Stimulated activated CD8-positive, alpha-beta memory T cell treated with anti-CD3 and anti-CD28 coated beads, Interleukin-7, amount 100 ng/mL, for 1 hour (primary cell): ENCODE measurements at places on chromosomes 16 and 17.

DNA sequence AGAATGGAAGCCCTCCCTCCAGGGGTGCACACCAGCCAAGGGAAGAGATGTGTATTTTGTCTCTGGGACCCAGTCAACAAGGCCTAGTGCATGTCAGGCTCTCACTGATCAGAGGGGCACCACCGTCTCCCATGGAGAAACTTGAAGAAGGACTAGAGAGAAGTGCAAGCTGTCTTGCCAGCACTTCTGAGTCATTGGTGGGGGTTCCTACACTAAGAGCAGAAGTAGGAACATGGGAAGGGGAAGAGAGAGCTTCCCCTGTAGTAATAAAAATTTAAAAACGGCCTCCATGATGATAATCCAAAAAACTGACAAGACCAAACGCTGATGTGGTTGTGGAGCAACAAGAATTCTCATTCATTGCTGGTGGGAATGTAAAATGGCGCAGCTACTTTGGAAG lies 46.3 kb downstream of the DYNLRB2 start:
- DNase-seq, result no peak

DNA sequence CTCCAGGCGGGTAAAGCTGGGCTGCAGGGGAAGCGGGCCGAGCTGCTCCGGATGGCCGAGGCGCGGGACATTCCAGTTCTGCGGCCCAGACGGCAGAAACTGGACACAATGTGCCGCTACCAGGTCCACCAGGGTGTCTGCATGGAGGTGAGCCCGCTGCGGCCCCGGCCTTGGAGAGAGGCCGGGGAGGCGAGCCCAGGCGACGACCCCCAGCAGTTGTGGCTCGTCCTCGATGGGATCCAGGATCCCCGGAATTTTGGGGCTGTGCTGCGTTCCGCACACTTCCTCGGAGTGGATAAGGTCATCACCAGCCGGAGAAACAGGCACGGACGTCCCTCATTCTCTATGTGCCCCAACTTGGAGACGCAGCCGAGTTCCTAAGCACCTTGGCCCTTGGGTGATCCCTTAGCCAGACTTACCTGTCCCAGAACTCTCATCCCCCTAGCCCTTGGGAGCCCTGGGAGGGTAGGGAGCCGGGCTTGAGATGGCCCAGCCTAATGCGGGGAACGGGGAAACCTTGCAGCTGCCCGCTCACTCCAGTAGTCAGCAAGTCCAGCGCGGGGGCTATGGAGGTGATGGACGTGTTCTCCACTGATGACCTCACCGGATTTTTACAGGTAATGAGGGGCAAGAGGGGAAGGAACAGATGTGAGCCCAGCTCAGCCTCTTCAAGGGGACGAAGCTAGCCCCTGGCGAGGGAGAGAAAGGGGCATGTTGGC lies 806 bp downstream of the MRM1 start:
- DNase-seq, result no peak

- no peak for DNase-seq
These were observed 424.7 kb downstream of the CDH13 start for GRCh38 chr16:83051451-83051850.

- no peak for DNase-seq
These were observed 25.5 kb downstream of the SERPINF1 start for GRCh38 chr17:1787301-1787902.

DNA sequence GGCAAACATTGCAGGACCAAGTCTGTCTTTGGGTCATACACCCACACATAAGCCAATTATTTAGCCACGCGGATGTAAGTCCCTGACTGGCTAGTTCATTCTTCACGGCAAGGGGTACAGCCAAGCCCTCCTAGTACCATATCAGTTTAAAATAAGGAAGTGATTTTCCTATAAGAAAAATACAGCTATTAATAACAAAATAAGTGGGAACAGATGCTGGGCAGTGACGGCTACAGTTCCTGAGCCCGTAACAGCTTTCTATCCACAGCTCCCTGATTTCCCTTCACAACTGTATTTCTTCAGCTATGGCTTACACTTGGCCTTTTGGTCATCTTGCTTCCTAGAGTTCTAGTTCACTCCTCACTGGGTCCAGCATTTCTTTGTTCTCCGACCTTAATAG lies 542.4 kb upstream of the C16orf82 start:
- DNase-seq, result no peak

- no peak for DNase-seq
These were observed 837 bp upstream of the PER1 start for GRCh38 chr17:8153031-8153451.

DNA sequence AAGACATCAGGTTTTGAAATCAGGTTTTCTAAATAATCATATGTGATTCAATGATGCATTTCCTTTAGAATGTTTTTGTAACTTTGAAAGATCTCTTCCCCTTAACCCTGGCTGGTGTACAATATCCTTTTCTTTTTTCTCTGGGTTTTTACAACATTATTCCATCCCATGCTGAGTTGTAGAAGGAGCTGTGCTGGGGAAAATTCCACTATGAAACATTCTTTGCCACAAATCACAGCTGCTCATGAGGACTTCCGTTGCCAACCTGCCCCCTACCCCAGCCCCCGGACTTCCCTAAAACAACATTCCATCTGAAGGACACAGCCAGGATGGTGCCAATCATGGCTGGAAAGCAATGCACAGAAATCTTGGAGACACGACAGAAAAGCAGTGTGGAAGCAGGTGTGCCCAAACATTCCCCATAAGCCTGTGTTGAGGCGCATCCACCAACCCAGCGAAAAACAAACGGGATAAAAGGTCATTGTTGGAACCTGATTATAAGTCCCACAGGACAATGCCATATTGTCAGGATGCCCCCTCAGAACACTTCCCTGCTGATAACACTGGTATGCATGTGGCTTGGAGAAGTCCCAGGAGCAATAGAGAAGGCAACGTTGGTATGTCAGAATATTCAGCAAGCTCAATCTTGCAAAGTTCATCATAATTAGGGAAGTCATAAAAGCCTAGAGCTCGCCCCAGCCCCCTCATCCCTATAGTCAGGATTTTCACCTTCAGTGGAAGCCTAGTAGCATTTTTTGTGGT lies 475.0 kb downstream of the HS3ST3B1 start:
- DNase-seq, result no peak

DNA sequence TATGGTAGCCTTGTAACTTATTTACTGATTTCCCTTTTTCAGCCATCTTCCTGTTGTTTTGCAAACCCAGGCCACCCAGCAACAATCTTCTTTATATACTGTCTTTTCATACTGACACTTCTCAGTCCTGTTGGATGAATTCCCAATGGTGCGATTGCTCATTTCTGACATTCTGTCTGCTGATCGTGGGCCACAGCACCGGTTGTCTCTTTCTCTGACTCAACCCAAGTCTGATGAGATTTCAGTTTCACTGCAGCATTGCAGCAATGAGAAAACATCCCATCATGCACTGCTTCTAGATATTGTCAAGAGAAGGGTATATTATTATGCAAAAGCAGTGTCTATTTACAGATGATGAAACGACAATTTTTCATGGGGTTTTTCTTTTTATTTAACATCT lies 349.2 kb upstream of the HSBP1 start:
- no peak for DNase-seq

DNA sequence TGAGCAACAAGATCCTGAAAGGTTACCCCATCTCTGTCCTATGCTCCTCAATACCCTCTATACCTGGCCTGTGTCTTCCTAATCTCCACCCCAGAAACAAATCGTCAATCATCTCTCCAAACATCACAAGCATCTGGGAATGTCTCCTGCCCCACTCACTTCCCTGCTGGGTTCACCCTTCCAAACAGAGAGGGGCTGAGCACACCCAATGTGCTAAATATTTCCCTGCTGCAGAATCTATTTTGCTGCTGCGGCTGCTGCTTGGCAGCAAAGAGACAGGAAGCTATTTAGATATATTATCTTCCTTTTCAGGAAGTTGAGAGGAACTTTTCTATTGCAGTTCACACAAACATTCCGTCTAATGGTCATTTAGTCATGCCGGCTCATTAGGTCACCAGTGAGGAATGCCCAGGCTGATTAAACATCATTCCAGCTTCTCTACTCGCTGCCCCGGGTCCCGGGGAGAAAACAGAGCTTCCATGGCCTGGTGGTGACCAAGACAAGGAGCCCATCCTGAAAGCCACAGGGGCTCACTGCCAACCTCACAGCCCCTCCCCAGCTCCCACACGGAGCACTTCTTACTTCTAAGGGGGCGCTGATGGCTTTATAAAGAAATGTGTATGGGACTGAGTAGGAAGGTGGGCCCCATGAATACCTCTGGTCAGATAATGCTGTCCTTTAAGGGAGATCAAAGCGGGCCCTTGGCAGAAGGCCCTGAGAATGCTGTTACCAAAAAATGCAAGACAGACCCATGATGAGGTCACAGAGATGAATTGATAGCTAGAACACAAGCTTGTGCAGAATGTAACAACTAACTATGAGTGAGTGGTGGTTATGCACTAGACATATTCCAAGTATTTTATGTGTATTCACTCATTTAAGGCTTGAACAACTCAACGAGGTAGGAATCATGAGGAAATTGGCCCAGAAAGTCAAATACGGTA lies 218.3 kb downstream of the SOX9 start:
- no peak for DNase-seq

DNA sequence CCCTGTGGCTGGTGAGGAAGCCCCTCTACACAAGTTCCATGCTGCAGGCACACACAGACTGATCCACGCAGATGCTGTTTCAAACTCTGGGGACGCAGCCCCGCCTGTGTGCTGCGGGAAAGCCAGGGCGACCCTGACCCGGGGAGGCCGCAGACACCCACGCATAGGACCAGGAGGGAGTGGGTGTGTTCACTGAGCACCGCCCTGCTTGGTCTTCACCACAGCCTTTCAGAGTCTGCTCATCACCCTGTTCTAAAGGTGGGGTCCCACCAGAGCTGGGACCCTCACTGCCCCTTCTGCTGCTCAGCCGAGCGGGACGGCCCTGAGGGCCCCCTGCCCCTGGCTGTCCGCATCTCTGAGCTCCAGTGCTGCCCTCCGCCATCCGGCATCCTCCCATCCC lies 7.5 kb downstream of the TSPAN10 start:
- DNase-seq, result no peak

DNA sequence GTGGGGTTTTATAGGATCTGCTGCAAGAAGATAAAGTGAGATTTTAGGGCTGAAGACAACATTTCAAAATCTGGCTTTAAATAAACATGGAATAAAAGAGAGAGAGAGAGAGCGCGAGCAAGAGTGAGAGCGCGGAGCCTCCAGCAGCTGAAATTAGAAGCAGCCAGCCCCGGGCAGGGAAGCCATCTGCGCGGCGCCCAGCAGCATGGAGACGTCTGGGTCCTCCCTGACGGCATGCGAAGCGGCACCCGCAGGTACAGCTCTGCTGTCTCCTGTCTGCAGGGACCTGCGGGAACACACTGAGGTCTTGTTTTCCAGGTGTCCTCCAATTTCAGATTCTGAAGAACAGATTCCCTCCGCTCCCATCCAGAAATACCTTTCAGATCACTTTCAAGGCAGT lies 7.9 kb upstream of the BAIAP2 start:
- DNase-seq, result no peak
